ENCODE measurements at places on chromosomes 3 and 15.
A peak's percentile ranks its signal among the peaks of the same experiment; 100 is the strongest.

GRCh38 chr15:68819495-68820294, 1.0 kb downstream of the ANP32A start:
- DNase-seq = peak; percentile 5

DNA sequence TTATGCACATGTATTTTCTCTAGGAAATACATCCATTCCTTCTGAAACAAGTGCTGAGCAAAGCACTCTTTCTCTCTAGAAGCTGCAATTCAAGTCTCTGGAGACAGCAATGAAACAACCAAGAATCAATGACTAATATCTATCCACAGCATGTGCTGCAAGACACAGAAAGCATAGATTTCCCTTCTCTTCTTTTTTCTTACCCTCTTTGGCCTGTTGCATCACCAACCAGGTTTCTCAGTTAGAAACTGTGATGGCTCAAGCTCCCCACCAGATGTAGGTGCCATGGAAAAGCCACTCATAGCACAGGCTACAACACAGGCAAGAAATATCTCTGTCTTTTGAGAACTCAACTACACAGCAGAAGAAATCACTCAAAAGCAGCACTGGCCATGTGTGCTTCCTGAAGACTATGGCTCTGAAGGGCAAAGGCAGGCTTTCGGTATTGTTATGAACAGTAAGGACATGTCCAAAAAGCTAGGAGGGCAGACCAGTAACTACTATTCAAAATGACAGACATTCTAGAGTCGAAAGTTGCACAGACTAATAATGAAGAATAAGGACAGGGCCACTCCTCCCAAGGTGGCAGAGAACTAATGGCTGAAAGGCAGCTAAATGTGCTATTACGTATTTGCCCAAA, 15.5 kb downstream of the ZDHHC3 start:
- DNase-seq = no peak

DNA sequence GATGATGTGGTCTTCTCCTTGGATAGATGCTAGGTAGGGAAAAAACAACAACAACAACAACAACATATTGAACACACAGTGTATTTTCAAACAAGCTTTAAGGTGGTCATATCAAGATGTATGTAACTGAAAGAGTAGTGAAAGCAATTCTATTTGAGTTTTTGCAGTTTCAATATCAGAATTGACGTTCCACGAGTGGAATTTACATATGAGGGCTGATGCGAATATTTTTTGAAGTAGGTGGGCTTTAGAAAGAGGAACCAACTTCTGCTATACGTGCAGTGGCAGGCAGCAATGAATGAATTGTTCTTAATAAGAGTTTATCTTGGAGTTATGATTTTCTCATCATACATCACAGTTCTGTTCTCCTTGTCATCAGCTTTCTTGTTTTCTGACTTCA, 151.9 kb upstream of the CNTN3 start:
- DNase-seq = no peak

DNA sequence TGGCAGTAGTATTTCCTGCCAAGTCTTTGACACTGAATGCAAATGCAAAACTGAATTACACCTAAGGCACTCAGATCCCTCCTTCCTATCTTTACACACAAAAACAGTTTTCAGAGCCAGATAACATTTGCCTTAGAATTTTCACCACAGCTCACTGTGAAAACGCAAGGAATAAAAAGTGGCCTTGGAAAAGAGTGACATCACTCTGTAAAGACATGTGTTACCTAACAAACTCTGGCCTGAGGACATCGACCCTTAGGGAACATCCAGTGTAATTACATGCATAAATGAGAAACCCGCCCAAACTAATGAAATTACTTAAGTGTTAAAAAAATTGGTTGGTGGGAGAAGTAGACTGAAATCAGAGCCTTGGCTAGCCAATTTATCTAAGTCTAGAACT, 88.9 kb downstream of the PLOD2 start:
- DNase-seq = no peak

DNA sequence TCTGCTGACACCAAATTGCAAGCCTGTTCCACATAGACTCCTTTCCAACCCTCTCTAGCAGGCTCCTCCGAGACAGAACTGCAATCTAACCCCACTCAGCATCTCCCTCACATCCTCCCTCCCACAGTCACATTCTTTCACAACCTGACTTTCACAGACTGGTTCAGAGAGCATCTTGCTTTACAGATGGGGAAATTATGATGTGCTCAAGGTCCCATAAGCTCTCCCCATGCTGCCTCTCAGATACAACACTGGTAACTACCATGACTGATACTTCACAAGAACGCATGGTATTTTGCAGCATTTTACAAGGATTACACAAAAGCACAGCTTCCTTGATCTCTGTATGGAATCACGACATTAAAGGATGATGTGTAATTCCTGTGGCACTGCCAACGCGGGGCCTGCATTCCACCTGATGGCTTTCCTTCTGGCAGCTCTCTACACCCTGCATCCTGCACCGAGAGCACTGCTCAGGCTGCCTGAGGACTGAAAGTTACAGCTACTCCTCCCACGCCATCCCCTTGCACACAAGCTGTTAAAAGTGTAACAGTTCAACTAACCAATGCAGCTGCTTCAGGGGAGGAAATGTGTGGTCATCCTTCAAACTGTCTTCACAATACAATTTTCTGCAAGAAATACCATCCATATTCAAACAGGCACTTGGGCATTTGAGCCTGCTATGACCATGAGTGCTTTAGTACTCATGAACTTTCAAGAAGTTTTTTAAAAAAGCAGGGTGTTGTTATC, 27.6 kb downstream of the TBC1D2B start:
- no peak for DNase-seq

- no peak for DNase-seq
Observed at GRCh38 chr3:170632780-170633179, 46.9 kb upstream of the SLC7A14 start.
